ENCODE measurements at places on chromosomes 5 and 9.
A peak's percentile ranks its signal among the peaks of the same experiment; 100 is the strongest.

GRCh38 chr5:39055027-39055767, 19.0 kb downstream of the RICTOR start:
- ATAC-seq: no peak

- ATAC-seq: peak; percentile 24
Measured at GRCh38 chr9:21576331-21577189, 94.4 kb upstream of the IFNE start.

DNA sequence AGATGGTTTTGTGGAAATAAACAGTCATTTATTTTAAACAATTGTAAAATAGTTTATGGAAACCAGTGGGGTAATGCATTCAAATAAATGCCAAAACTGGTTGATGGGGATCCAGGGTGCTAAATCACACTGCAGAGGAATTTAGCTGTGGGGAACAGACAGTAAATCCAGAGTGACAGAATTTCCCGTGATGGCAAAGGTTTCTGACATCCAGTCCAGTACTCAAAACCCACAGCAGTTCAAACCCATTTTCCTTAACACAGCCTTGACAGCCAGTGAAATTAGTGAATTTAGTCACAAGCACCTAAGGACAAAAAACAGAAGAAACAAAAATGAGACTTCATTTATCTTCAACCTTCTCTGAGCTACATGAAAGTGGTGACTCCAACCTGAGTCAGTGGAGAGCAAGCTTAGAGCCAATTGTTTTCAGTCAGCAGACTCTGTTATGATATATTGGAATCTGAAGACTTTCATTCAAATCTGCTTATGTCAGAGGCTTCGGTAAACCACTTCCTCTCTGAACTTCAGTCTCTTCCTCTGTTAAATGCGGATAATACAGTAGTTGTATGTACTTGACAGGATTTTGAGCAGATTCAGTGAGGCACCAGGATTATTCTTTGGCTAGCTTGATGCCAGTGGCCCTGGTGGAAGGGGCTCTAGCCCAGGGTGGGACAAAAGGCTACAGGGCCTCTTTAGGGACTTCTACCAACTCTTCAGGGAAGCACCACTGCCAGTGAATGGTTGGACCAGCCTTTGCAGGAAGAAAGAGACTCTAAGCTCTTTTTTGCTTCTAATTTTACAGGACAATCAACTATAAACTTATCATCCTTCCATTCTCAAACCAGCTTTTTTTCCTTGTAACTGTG, 185.3 kb downstream of the MAPKAP1 start:
- peak; percentile 86 for ATAC-seq

DNA sequence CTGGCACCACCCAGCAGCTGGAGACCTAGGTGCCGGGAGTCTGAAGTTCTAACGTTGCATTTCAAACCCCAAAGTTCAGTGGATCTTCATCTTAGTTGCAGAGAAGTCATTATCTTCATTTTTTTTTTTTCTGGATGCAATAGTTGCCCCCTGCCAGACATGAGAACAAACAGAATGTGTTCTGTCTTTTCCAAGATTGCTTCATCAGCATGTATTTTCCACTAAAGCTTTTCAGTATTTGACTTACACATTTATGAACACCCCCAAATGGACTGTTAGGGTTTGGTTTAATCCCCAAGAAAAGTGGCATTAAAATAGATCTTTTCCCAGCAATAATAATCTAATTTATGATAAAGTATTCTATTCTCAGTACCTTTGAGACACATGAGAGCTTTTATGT, 135.2 kb upstream of the OSMR start:
- no peak for ATAC-seq

- ATAC-seq: no peak
Measured at GRCh38 chr9:120396418-120396817, 183.5 kb downstream of the CDK5RAP2 start.

DNA sequence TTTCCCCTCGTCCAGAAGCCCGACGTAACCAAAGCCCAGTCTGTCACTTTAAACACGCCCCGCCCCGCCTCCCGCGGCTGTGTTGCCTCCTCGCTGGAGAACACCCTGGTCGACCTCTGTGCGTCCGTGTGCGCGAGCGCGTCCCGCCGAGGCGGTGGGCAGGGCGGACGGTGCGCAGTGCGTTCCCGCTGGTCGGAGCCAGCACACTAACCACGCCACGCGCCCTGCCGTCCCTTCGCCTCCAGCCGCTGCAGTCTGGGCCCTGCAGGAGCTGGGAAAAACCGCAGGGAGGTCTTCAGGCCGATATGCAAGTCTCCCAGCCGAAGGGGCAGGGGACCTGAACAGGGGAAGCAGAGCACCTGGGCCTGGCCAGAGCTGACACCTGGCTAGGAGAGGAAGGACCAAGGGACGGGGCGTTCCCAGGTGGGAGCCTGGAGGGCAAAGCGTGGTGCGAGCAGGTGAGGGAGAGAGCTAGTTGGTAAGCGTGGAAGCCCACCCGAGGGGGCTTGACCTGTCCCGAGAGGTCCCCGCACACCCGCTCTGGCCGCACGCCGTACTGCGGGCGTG, 1.3 kb upstream of the PHPT1 start:
- peak; percentile 66 for ATAC-seq

GRCh38 chr5:173573126-173573960, 43.1 kb downstream of the BOD1 start:
- peak; percentile 99 for ATAC-seq
